ENCODE measurements at places on chromosomes 6 and 20. TPM values are rescaled to one million over a fixed set of nuclear protein-coding genes. Genes with fewer than 3 reads are reported as not detected.

Gene TRIM40
- not detected for total RNA-seq

Gene PTGIS
- total RNA-seq: 7.1 TPM

Gene MATN4
- total RNA-seq: not detected

Gene SLC17A5
- total RNA-seq: 32.8 TPM

Gene RSPO4
- 0.05 TPM for total RNA-seq

Gene PI3
- total RNA-seq: 0.55 TPM

Gene BNIP5
- total RNA-seq: not detected

Gene SSTR4
- not detected for total RNA-seq

Gene KCTD20
- total RNA-seq: 73.8 TPM

Gene ZNF292
- total RNA-seq: 40.6 TPM

GRCh38 chr6:96164802-96165201 is 149.0 kb downstream of the FUT9 start:
- DNase-seq: peak; percentile 30

- peak; percentile 78 for DNase-seq
Measured at GRCh38 chr6:14066782-14067406, 50.7 kb upstream of the CD83 start.

GRCh38 chr6:96202571-96202970 is 186.8 kb downstream of the FUT9 start:
- DNase-seq: no peak

GRCh38 chr6:36247693-36248092 is 22.2 kb upstream of the PNPLA1 start:
- DNase-seq: no peak

DNA sequence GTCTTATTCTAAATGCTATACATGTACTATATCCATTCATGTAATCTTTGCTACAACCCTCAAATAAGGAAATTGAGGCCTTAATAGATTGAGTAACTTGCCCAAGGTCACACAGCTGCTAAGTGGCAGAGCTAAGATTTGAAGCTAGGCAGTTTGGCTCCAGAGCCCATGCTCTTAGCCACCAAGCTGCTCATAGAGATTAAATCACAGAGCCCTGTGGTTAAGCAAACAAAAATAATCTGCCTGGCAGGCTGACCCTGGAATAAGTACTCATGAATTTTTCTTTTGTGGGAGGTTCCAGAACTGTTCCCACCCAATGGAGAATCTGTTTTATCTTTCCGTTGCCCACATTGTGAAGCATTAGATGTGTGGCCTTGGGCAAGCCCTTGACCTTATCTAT is 7.4 kb downstream of the AAR2 start:
- DNase-seq: no peak

DNA sequence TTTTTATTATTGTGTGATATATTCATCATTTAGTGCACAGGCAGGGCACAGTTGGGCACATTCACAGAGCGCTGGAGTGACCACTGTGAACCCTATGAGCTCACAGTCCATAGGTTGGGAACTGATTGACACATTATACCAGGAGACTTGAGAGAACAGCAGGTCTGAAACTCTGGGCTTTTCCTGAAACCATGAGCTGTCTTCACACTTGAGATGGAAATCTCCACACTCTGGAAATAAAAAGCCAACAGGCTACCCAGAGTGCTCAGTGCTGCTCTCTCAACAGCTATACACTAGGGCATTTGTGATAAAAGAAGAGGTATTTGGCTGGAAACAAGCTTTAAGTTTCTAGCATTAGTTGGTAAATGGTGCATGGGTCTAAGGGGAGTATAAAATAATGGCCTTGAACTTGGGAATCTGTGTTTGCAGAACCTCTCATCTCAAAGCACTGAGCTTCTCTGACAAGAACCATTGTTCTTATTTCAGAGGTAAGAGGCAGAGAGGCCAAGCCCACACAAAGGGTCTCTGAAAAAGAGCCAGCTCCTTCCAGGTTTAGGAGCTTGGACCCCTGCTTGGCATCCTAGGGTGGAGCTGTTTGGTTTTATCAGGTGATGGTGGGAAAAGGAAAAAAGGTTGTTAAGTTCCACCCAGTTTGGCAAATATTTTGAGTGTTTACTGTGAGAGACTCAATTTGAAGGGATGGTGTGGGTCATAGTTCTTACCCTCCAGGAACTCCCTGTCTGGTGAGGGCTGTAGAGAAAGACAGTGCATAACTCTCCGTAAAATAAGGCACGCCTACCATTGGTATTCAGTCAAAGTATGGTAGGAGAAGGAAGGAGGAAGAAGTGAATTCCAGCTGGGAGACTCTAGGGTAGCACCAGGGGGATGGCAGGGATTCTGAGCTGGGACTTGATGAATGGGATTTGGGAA is 14.5 kb downstream of the CHMP4B start:
- no peak for DNase-seq

GRCh38 chr6:130929036-130929678 is 102.0 kb downstream of the SMLR1 start:
- no peak for DNase-seq

DNA sequence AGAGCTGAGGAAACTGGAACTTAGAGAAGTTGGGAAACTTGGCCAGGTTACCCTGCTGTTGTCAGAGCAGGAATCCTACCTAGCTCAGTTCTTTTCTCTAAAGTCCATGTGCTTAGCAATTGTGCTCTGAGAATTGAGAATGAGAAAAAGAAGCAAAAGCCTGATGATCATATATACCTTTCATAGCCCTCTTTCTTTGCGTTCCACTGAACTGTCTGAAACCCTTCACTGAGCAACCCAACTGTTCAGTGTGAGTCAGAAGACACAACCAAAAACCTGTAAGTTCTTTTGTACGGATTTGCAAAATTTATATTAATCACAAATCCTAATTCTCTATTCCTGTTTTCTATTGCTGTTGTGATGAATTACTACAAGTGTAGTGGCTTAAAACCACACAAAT is 80.6 kb downstream of the PHF3 start:
- no peak for DNase-seq

DNA sequence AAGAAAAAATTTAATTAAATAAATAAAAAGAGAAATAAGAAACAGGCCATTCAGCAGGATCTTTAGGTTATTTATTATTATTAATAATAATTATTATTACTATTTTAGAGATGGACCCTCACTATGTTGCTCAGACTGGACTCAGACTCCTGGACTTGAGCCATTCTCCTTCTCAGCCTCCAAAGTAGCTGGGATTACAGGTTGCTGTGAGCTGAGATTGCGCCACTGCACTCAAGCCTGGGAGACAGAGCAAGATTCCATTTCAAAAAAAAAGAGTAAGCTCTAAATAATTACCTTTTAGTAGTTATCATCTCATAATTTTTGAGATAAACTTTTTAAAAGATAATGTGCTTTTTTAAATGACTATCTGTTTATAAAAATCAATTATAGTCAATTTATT is 1102.8 kb upstream of the GJE1 start:
- peak; percentile 19 for DNase-seq

- no peak for DNase-seq
Measured at GRCh38 chr20:480044-480443, 17.7 kb upstream of the TBC1D20 start.

DNA sequence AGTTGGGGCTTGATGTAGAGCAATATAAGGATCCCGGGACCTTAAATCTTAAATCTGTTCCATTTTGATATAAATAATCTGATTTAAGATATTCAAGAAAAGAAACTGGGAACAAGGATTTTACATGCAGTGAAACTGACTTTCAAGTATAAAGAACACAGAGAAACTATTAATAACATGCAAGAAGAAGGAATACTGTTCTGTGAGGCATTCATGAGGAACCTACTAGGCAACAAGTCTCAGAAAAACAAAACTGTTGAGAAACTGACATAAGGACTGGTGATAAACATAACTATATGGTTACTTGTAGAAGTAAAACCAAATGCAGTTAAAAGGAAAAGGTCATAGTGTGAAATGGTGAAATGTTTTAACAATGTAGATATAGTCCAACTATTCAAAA is 15.8 kb downstream of the HDDC2 start:
- no peak for DNase-seq

DNA sequence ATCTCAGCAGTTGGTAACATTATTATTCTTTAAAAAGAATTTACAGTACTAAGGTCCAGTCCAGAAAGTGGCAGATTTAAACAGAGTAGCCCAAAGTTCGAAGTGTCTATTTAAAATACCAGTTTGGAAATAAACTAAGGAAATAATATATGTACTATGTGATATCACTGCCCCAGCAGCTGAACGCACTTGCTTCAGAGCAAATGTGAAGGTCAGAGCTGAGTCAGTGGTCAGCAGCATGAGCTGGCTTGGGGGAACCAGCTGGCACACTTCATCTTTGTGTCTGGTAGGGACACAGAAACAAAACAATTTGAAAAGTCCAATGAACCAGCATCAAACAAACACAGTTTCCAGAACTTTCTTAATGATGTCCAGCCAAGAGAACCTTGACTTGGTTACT is 15.4 kb downstream of the TMEM14B start:
- DNase-seq: peak; percentile 11

DNA sequence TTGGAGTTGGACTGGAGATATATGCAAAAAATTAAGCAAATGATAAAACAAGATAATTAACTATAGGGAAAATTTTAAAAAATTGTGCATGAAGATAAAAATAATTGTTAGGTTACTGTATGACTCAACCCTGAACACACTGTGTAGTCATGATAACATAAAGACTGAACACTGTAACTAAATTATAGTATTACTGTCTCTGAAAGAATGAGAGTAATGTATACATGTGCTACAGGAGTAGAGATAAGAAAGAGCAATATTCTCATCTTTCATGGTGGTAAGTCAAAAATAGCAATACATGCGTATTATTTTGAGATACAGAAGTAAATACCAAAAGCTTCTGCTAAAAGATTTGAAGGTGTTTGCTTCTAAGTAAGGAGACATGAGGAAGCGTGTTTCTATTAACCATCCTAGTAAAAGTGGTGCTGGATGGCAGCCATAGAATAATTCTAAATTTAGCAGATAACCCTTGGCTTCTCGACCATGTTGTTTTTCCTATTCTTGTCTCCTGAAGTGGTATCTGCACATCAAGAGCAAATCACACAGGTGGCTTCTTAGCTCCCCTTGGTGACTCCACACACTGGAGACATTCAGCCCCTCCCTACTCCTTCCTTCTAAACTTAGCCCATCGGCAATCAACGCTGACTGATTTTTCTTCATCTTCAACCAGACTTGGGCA is 390.6 kb upstream of the PLCB4 start:
- no peak for DNase-seq

DNA sequence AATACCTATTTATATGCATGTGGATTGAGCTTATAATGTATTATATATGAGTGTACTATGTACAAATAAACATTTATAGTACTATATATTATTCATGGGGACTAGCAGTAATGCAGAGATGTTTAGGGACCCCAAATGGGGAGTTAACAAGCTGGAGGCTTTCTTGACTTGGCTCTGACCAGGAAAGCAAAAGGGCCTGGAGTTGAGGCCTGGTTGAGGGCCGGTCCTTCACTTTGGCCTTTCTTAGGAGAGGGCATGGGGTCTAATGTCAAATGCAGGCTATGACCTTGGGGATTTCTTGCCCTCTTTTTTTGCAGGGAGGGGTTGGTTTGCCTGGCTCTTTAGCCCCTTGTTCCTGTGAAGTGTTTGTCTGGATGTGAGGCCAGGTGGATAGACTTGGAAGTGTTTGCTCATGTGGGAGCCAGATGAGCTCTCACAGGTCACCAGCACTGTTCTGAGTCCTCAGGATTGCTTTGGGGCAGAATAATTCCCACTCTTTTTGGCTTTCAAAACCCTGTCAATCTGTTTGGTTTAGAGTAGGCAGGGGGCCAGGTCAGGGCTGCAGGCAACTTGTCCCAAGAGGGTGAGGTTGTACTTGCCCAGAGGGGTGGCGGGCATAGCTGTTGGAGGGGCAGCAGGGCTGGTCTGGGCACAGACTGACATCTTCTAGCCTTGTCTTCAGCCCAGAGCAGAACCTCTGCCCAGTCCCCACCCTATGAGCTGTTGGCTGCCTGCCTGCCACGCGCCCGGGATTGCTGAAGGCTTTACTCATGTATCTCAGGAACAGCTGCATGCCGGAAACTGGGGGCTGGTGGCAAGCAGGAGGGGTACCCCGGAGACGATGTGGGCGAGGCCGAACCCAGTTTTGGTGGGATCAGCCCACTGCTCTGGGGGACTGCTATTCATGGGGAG is 14.6 kb downstream of the TJAP1 start:
- peak; percentile 50 for DNase-seq

GRCh38 chr20:49612127-49612738 is 44.3 kb upstream of the PTGIS start:
- no peak for DNase-seq

- no peak for DNase-seq
Measured at GRCh38 chr20:17761604-17762003, 61.8 kb downstream of the BANF2 start.

GRCh38 chr20:34632870-34633452 is 43.9 kb downstream of the PIGU start:
- DNase-seq: peak; percentile 76

GRCh38 chr6:103335412-103335811 is 1524.3 kb downstream of the HACE1 start:
- no peak for DNase-seq

- no peak for DNase-seq
Measured at GRCh38 chr6:83341765-83342164, 89.1 kb downstream of the ME1 start.

DNA sequence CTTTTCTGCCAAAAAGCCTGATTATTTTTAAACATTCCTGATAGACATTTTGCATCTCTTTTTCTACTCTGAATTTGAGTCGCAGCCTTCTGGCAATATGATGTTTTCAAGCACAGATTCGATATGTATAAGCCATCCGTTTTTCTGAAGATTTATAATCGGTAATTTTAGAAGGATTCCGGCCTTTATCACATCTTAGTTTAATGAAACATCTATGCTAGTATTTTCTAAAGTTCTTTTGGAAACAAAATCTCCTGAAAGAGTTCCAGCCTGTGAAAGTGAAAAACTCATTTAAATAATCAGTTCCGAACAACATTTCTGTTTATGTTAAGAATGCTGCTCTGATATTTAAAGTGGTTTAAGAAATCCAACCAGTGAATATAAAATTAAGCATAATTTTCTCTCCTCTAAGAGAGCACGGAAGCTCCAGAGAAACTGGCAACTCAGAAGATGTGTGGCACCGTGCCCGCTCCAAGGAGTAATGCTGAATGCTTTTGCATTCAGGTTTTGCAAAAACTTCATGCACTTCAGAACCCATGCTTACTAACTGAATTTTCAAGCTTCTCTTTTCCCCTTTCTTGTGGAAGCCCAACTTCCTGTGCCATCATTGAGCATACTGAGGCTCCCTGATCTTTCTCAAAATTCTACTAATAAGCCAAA is 20.7 kb downstream of the NDUFAF4 start:
- DNase-seq: no peak

- no peak for DNase-seq
Measured at GRCh38 chr6:165222315-165223025, 86.9 kb downstream of the C6orf118 start.

DNA sequence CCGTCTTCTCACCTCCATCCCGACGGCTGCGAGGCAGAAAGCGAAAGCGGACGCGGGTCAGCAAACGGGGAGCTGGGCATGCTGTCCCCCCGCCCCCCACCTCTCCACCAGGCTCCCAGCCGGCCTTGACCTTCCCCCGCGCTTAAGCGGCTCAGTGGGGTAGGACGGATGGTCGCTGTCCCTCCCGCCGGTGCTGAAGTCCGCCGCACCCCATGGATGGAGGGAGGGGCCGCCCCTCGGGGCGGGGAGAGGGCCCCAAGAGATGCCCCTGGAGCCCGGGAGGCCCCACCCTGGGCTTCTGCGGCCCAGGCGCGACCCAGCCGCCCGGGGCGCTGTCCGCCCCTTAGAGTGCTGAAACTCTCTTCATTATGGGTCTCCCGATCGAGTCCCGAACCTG is at the start of gene KCNB1:
TSS of gene KCNB1 (minus strand) at position 48 of the 397 bp plus-strand sequence. CDS start 188 bp downstream, outside the sequence.
- no peak for DNase-seq

Measured in renal cortical epithelial cell (primary cell).